Stimulated activated CD8-positive, alpha-beta memory T cell treated with anti-CD3 and anti-CD28 coated beads, Interleukin-7, amount 100 ng/mL, for 24 hours (primary cell): ENCODE measurements at places on chromosomes 7 and 10.
A peak's percentile ranks its signal among the peaks of the same experiment; 100 is the strongest.

GRCh38 chr7:120615703-120616102, 242.2 kb downstream of the TSPAN12 start:
- no peak for DNase-seq

DNA sequence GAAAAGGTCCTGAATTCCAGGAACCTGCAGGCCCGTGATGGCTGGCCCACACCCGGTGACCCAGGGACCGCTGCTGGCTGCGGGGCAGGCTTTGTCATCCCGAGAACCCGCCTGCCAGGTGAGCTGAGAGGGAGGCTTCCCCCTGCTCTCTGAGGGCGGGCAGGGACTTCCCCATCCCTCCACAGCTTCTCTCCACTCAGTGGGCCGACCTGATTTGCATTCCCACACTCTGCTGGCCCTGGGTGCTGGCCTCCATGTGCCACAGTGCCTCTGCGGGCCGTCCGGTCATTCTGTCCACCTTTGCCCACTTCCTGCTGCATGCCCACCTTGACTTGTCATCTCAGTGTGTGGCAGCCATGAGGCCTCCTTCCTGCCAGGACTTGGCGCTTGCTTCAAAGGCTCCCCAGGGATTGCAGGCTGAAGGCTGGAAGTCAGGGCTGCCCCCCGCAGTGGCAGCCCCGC, 35.3 kb downstream of the PALD1 start:
- DNase-seq: no peak

DNA sequence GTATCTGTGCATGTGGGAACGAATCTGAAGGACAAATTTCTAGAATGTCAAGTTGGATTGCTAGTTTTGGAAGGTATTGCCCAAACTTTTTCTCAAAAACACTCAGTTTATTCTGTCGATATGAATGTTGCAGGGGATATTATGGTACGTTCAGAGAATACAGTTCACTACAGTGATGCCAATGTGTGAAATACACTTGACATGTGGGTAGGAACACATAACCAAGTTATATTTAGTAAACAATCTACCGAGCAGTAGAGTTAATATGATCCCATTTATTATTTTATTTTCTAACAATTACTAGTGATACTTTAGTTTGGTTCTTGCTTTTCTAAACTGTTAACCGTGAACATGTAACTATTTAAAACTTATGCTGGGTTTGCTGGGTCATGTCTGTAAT, 37.4 kb downstream of the KIAA1217 start:
- DNase-seq: no peak

DNA sequence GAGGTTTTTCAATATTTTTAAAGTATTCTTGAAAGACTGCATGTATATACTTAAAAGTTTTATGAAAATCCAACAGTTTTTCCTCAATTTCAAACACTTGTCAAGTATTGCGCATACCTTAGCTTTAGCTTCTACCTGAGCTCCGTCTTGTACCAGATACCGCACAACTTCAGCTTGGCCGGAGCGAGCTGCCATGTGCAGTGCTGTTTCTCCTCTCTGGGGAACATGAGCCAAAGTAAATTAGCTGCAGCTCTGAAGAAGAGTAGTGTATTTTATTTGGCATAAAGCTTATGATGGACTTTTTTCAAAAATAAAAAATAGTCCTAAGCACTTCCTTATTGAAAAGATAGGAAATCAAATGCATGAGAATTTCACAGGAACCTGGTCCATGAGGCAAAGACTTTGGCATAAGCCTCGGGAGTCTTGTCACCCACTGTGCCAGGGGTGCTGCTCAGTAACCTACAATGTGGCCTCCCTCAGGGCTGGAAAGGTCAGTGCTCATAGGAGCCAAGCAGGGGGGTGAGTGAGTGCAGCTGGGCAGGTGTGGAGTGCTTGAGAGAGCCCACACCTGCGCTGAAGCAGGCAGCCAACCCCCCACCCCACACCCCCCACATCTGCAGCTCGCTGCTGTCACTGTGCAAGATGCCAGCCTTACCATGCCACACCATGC, 189.5 kb downstream of the ANK3 start:
- DNase-seq: no peak

DNA sequence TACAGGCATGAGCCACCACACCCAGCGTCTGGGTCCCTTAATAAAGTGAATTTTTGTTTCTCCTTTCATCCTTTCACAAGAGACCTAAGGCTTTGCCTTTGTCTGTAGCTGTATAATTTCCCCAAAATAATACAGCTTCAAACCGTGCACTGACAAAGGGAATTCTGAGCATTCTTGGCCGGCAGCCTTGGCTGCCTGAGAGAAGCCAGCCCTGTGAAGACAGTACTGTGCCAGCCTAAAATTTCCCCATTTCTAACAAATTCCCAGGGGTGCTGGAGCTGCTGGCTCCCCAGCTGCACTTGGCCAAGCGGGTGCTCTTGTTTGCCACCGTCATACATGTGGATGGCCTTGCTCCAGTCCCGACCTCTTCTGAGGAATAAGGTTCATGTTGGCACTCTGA, 106.2 kb downstream of the ZMYND11 start:
- no peak for DNase-seq

DNA sequence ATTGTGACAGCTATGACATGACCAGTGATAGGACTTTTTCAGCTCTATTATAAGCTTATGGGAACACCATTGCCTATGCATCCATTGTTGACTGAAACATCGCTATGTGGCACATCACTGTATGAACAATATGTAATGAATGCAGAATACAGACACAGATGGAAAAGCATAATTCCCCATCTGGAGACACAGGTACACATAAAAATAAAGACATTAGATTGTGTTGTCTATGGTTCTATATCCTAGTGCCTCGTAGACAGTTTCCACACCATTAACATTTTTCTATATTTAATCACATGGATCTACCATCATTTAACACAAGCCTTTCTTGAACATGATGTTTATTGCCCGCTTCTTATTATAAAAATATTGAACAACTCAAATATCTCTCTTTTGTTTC, 96.3 kb upstream of the STK17A start:
- DNase-seq: no peak

- no peak for DNase-seq
Measured at GRCh38 chr10:103396789-103397087, 312 bp downstream of the PDCD11 start.

GRCh38 chr7:20737840-20738448, 48.7 kb downstream of the SP8 start:
- DNase-seq: no peak

DNA sequence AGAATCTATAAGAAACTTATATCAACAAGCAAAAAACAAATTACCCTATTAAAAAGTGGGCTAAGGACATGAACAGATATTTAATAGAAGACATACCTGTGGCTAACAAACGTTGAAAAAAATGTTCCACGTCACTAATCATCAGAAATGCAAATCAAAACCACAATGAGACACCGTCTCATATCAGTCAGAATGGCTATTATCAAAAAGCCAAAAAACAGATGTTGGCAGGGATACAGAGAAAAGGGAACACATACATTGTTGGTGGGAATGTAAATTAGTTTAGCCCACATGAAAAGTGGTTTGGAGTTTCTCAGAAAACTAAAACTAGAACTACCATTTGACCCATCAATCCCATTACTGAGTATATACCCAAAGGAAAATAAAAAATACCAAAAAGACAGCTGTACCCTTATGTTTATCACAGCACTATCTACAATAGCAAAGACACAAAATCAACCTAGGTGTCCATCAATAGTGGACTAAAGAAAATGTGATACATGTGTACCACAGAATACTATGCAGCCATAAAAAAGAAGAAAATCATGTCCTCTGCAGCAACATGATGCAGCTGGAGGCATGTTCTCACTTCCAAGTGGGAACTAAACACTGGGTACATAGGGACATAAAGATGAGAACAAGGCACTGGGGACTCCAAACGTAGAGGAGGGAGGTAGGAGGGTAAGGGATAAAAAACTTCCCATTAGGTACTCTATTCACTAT, 83.8 kb upstream of the TMEM168 start:
- no peak for DNase-seq

DNA sequence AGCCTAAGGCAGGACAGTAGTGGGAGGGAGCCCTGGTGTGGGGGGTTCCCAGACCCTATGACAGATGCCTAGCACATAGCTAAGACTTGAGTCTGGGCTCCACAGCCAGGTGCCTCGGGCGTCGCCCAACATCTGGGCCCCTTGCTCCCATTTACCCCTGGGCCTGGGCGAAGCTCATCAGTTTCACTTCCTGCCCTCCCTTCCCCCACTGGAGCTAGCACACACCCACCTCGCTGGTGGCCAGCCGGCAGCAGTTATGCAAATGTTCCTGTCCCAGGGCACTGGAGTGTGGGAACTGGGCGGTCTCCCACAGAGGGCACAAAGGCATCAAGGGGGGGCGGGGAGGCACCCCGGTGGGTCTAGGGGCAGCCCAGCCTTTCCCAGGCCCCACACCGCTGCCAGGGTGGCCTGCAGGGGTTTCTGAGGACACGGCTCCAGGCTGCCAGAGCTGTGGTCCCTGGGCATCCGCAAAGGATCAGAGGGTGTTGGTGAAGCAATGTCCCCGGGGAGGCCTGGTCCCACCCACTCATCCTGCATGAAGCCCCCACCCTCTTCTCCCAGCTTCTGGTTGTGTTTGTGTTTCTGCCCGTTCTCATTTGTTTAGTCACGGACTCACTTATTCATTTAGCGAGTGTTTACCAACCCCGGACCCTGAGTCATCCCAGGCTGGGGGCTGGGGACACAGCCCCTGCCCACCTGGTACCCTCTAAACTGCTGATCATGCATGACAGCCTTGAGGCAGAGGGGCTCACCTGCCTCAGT, 20.4 kb downstream of the SH2B2 start:
- DNase-seq: no peak

DNA sequence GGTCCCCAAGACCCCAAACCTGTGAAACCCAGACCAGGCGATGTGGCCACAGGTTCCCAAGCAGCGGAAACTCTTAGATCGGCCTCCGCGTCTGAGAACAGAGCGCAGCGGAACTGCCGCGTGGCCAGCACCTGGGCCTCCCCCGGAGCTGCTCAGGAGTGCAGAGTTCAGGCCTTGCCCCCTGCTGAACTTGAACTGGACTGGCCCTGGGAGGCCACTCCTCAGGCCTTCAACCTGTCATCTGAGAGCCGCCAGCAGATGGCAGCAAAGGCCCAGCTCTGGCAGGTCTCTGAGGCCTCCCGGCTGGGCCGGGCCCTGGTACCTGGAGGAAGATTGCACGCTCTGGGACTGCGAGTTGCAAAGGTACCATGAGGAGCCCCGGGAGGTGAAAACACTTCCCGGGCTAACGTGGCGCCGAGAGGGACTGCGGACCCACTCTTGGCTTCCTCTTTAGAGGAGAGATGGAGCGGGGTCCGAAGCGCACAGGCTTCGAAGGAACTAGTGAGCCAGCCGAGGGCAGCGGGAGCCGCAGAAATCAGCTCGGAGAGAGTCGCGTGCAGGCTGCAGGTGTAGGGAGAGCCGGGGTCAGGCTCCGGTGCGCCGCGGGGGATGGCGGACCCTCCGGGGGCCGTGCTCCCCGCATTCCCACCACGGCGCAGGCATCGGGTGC, 89.2 kb downstream of the PAXIP1 start:
- DNase-seq: peak; percentile 89

DNA sequence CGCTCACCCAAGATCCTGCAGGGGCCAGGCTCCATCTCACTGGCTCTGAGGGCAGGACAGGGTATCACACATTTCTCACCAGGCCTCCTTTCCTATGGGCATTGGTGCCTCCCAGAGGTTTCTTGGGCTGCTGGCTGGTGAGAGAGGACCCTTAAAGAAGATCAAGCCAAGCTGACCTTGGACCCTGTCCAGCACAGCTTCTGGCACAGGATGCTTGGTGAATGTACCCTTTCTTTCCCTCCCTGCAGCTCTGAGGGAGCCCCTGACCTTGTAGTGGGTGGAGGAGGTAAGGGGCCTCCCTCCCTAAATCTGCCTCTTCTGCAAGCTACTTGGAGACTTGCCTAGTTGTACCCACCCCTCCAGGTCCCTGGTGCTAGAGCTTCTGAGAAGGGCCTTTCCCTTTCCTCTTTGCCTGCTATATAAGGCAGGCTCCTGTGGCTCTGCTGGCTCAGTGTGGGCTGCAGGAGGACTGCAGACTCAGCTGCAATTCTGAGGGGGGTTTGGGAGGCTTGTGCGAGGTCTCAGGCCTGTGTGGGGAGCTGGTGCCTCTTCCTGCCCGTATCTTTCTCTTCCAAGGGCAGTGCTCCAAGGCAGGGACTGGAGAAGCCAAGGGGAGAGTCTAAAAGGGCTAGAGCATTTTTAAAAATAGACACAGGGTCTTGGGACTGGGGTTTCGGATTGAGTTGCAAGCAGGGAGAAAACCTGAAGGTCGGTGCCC, 11.7 kb upstream of the TRIM8 start:
- DNase-seq: no peak

DNA sequence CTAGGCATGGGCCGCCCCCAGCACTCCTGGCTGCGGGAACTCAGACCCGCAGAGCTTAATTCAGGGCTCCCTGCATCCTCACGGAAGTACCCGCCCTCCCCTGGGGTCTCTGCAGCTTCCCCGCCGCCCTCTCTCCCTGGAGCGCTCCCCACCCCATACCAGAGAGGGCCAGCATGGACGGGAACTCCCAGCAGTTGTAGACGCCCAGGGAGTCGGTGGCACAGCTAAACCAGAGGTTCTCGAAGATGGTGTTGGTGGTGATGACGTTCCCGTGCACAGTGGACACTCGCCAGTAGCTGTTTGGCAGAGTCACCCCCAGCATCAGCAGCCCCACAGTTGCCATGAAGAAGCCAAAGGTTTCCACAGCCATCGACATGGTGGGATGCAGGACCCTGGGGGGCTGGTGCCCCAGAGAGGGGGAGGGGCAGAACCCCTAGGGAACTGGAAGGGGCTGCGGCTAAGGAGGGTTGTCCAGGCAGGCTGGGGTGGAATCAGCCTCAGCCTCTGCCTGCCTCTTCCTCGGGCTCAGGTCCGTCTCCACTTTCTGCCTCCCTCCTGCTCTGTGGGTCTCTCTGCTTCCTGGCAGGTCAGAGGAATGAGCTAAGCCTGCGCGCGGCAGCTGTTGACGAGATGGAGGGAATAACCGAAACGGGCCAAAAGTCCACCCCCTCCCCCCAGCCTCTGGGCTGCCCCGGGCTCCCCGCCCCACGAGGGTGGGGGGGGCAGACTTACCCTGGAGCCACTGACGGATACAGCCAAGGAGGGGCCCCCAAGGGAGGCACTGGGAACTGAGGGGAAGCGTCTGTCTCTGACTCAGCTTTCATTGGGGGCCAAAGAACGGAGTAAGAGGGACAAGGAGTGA, at the start of gene CLDN15:
Gene CLDN15, minus strand, starts transcription at position 597 of the 862 bp plus-strand sequence. Its CDS starts 221 bp downstream, at position 376.
- DNase-seq: no peak

GRCh38 chr7:153934629-153935028, 117.6 kb upstream of the DPP6 start:
- DNase-seq: no peak

DNA sequence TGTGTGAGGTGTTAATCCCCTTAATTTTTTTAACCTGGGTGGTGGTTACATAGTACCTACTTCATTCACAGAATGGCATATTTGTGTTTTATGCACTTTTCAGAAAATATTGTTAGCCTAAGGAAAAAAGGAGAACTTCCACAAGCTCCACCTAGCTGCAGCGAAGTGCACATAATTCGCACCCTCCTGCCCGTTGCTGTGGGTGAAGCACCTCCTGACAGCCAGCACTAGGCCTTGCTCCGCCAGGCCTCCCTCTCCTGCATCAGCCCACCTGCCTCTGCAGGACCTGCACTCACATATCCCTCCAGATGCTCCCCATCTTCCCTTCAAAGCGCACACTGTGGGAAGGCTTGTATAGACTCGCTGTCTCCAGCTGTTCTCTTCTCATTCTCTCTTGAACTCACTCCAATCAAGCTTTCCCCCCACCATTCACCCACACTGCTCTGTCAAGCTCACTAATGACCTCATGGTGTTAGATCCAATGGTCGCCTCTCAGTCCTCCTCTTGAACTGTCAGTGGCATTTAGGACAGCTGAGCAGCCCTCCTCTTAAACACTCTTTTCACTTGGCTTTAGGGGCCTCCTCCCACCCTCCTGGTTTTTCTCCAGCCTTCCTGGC, 20.7 kb upstream of the GRID1 start:
- no peak for DNase-seq

GRCh38 chr7:226281-226895, 34.0 kb downstream of the FAM20C start:
- no peak for DNase-seq
